Activated T-helper 1 cell treated with anti-CD3 and anti-CD28 coated beads, Interleukin-12 subunit alpha, Interleukin-12 subunit beta, Interleukin-2, Interleukin-4 antibody, amounts not matched to agents 30 ng/mL and 10 ng/mL and 1 ng/mL, durations not matched to agents 14 hours and 24 hours and 36 hours (primary cell): ENCODE measurements at places on chromosomes 5 and 9. TPM values are rescaled to one million over a fixed set of nuclear protein-coding genes. Genes with fewer than 3 reads are reported as not detected.

GRCh38 chr5:128920345-128921215 lies 44.7 kb upstream of the SLC27A6 start:
- no peak for DNase-seq

DNA sequence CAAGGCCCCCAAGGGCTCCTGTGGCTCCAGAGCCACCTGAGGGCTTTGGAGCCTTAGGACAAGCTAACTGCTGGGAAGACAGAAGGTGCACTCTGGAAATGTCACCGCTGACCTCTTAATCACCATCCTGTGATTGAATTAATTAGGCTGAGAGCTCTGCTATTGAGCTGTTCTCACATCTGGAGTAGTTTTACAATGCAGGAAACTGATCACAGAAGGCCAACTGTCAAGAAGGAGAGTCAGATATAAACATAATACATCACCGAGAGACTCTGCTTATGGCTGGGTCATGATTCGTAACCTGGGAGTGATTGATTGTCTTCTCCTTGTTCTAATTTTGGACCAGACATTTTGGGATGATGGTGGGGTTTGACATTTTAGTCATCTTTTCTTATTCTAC lies 226.1 kb downstream of the SLIT3 start:
- no peak for DNase-seq

DNA sequence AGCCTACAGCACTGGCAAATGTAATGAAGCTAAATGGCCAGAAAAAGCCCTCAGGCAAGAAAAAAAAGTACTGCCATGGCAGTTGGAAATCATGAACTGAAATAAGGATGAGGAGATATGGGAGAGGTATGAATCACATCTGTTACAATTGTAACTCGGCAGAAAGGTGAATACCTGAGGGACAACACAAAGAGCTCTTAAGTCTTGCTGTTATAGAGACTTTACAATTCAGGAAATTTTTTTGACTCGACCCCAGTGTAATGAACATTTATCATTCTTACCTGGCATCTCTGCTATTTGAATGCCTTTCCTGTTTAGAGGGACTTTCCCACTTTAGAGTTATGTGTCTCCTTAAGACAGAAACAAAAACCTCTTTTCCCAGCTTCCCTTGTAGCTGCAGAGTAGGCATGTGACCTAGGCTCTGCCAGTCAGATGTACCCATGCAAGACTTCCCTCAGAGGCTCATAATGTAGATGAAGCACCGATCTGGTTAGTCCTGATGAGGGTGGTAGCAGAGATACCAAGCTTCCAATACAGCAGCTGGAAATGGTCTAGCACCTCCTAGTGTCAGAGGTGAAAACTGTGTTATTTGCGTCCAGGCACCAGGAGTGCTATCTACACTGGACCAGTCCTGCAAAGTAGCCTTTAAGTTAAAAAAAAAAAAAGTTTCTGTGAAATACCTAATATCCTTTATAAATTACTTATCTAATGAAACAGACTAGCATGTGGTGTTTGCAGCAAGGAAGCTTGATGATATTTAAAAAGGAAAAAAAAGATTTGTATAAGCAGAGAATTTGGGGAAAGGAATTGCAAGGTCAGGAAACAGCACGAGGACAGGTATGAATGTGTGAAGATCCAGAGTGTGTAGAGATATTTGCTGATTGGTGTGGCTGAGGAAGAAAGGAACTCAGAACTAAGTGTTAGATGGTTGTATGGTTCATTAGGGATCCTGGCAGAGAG lies 146.9 kb upstream of the SLC1A3 start:
- no peak for DNase-seq

- DNase-seq = no peak
These were observed 83.0 kb downstream of the NDUFS4 start for GRCh38 chr5:53643445-53643844.

GRCh38 chr5:16034319-16035001 lies 145.1 kb downstream of the MARCHF11 start:
- no peak for DNase-seq

- no peak for DNase-seq
These were observed 1342.1 kb upstream of the C9orf72 start for GRCh38 chr9:28915202-28915930.

- DNase-seq = no peak
These were observed 1005.9 kb upstream of the WWC1 start for GRCh38 chr5:167285591-167285990.

- no peak for DNase-seq
These were observed 1.5 kb downstream of the PAPPA start for GRCh38 chr9:116154976-116155697.

DNA sequence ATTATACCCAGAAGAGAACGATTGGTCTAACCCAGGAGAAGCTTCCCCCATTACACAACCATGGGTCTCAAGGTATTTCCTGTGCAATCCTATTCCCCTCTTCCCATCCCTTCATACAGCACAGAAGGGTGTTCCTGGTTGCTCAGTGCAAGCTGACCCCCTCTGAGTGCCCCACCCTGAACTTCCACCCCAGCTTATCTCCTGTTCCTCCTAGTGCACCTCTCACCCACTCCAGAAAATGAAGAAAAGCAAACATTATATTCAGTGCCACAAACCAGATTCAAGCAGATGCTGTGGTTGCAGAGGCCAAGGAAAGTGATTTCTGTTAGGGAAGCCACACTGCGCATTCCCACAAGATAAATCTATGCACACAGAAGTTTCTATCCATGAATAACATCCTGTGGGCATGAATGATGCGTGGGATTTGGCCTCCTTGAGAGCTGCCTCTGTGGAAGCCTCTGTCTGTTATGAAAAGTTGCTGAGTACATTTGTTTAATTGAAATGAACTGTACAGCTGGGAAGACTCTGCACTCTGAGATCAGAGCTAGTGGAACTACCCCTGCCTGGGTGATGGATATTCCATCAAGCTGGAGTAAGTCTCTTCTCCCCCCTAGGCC lies 2.2 kb upstream of the OR2S2 start:
- no peak for DNase-seq

DNA sequence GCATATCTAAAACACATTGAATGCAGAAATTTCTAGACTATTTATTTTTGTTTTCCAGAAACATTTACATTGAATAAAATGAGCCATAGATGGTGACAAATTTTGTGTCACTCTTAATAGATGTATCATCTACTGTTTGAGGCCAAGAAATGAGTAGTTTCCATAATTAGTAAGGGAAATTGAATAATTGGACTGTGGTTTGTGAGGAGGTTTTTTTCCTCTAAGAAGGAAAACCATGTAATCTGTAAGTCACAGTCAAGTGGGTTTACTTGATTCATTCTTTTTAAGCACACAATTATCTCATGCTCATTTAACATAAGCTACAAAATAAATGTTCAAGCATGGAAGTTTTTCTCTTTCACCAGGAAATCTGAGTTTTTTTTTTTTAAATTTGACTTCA lies 876.4 kb downstream of the NR2F1-AS1 start:
- DNase-seq = no peak

DNA sequence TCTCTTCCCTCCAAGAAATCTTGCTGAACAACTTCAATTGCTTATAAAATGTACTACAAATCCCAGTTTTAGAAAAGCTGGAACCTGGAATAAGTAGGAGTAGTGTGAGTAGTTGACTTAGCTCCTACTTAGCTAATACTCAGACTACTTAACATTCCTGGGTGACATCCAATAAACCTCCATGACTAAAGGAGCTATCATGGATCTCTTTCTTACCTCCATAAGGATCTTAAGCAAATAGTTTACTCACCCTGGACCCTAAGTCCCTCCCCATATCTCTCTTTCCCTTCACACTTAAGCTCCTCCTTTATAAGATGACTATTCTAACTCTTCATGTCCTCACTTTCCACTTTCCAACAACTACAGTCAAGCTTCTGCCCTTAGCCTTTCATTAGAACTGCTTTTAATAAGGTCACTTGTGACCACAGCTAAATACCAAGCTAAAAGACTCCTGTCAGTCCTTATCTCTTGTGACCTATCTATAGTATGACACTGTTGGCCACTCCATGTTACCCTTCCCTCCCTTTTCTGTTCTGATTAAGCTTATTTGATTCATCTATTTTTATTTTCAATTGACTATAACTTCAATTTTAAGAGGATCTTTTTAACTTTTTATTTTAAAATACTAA lies 194.9 kb downstream of the RFX3 start:
- DNase-seq = no peak

DNA sequence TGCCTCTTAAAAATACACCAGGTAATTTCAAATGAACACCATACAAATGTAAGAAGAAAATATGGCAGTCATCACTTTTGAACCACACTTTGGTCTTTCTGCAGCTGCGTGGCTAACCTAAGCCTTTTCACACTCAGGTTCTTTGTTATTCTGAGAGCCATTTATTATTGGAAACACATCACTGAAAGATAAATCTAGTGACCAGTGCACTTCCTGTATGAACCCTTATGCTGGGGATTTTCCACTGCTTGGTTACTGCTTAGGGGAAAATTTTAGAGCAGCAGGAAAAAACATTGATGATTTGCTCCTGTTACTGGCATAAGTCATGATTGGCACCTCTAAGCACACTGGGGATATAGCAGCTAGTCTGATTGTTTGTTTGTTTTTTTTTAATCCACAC lies 58.6 kb upstream of the RANBP3L start:
- DNase-seq = no peak

DNA sequence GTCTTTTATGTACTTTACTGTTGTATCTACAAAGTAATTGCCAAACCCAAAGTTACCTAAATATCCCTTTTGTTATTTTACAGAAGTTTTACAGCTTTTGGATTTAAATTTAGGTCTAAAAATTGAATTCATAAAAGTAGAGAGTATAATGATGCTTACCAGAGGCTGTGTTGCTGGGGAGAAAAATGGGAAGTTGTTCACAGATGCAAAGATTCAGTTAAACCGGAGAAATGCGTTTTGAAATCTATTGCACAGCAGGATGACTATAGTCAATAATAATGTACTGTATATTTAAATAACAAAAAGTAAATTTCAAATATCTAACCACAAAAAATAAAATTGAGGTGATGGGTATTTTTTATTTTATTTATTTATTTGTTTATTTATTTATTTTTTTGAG lies 2.6 kb upstream of the ANKRD18A start:
- no peak for DNase-seq

- DNase-seq = no peak
These were observed 195.3 kb upstream of the KLF9 start for GRCh38 chr9:70609542-70610286.

DNA sequence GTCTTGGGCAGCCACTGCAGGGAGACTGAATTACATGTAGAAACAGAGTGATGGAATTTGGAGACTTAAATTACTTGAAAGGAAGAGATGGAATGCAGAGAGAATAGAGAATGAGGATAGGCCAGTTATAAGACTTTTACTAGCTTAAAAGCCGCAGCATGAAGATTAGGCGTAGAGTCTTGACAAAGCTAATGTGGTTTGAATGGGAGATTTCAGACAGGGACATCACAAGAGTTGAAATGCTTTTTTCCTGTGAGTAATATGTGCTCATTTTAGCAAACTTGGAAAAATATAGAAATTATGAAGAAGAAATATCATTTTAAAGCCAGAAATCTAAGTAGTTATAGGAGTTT lies 7.5 kb downstream of the CENPP start:
- DNase-seq = no peak

DNA sequence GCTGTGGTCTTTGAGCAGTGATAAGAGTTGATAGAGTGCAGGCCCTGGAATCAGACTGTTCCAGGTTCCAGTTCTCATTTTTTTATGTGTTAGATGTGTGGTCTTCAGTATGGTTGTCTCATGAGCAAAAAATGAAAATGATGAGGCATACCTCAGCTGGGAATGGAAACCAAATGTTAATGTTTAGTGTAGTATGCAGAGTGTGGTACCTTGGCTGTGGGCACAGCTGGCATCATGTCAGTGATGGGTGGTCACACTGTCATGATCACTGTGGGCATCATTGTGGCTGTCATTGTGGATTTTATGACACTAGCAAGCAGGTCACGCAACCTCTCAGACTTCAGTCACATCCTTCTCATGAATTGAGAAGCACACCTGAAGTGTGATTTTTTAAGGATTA lies 6.4 kb downstream of the ABLIM3 start:
- DNase-seq = no peak

DNA sequence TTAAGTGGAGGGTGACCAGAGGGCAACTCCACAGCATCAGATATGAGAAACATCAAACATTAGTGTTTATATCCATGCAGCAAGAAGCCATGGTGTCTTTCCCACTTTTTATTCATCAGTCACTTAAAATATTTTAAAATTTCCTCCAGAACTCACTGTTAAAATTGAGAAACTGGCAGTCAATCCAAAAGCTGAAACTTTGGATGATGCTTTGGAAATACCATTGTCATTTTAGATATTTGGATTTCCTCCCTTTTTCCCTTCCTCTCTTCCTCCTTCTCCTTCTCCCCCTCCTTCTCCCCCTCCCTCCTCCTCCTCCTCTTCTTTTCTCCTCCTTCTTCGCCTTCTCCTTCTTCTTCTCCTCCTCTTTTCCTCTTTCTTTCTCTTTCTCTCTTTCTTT lies 33.1 kb upstream of the NTRK2 start:
- no peak for DNase-seq

GRCh38 chr5:154712518-154713437 lies 42.4 kb upstream of the LARP1 start:
- DNase-seq = no peak

DNA sequence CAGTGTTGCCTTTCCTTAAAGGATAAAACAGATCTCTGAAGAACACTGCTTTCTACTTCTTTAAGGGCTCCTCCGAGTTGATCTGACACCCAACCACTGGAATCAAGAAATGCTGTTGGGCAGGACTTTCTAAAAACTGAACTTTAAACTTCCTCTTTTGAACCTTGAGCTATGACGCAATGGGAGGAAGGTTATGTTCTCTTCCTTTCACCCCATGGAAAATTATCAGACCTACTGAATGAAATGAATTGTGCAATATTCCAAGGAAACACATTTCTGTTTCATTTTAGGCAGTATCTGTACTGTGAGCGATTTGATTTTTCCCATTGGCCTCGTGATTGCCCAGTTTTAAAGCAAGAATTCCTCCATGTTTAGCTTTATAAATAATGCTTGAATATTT lies 206.0 kb upstream of the PRR16 start:
- no peak for DNase-seq

ITGA1 gene
- total RNA-seq = 2.2 and 2.5 TPM in 2 replicates

ORM2 gene
- not detected in 2 replicates for total RNA-seq

MRPS2 gene
- total RNA-seq = 66.6 and 70.8 TPM in 2 replicates

IL3 gene
- 94.6 and 98.5 TPM in 2 replicates for total RNA-seq

TMEM252 gene
- total RNA-seq = not detected in 2 replicates

LRRC70 gene
- total RNA-seq = 0.83 and 0.86 TPM in 2 replicates
